Activated T-helper 1 cell treated with anti-CD3 and anti-CD28 coated beads, Interleukin-2, amount 50 U/mL, for 16 hours (primary cell): ENCODE measurements at places on chromosomes 16 and 17.

GRCh38 chr16:53886482-53887378 lies 182.8 kb downstream of the FTO start:
- no peak for DNase-seq

- no peak for DNase-seq
Observed at GRCh38 chr17:32161506-32162365, 19.4 kb downstream of the RHOT1 start.

- no peak for DNase-seq
Observed at GRCh38 chr17:73984941-73985340, 218.5 kb upstream of the RPL38 start.

GRCh38 chr17:43613917-43614316 lies 47.8 kb downstream of the MEOX1 start:
- no peak for DNase-seq

- DNase-seq = no peak
Observed at GRCh38 chr17:16199093-16199492, 16.2 kb downstream of the NCOR1 start.

DNA sequence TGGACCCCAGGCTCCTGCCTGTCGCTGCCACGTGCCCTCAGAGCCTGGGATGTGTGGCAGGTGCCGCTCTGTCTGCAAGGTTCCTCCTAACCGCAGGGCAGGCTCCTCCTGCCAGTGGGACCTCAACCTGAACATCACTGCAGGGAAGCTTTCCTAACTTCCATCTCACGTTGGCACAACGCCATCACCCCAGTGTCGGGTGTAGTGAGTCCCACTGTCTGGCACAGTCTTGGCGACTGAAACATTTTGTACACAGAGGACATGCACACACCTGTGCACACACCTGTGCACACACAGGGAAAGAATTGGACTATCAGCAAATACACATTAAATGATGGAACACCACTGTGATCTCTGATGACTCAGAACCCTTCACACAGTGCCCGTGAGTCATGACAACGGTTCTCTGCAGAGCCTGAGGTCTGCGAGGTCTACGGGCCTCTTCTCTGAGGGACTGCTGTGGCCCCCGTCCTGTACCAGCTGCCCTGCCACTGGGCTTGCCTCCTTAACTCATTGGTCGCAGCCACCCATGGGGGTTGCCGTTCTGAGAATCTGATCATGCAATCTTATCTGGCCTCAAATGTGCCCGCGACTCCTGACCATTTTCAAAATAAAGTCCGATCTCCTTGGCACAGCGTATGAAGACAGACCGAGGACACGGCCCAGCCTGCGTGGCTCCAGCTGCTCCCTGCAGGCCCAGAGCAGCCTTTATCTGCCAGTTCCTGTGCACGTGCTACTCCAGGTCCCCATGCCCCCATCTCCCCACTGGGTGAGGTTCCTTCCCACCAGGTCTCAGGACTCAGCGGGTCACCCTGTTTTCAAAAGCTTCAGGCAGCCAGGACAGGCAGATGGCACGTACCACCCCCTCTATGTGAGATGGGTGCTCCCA lies 7.6 kb downstream of the CCDC57 start:
- DNase-seq = no peak

DNA sequence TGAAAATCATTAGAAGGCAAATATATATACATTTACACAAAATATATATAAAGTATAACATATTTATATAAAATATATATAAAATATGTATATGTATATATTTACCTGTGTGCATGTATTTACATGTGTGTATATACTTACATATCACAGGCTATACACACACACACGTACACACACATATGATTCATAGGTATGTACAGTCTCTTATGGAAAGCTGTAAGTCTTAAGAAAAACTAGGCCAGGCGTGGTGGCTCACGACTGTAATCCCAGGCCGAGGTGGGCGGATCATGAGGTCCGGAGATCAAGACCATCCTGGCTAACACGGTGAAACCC lies 14.7 kb downstream of the TOM1L2 start:
- DNase-seq = no peak
